ENCODE measurements at places on chromosomes 1 and 21.

GRCh38 chr1:179663810-179664209 is 72.2 kb downstream of the TDRD5 start:
- no peak for DNase-seq

- no peak for DNase-seq
Observed at GRCh38 chr1:203934651-203935050, 73.3 kb downstream of the SNRPE start.

GRCh38 chr1:171137580-171137979 is 46.9 kb downstream of the FMO3 start:
- no peak for DNase-seq

GRCh38 chr1:243977094-243977493 is 74.0 kb upstream of the ZBTB18 start:
- no peak for DNase-seq

All from HS-5 (cell line).